ENCODE measurements at places on chromosomes 11 and 22. TPM values are rescaled to one million over a fixed set of nuclear protein-coding genes. Genes with fewer than 3 reads are reported as not detected.

Gene GRM5
- 0.13 TPM for total RNA-seq

Gene YPEL4
- total RNA-seq: not detected

Gene ARVCF
- total RNA-seq: 65.4 TPM

Gene NUP160
- 89.9 TPM for total RNA-seq

Gene TEF
- total RNA-seq: 12.0 TPM

Gene OR8D2
- not detected for total RNA-seq

Gene GLB1L3
- 35.9 TPM for total RNA-seq

Gene ROBO4
- total RNA-seq: 0.13 TPM

Gene TBX10
- 0.21 TPM for total RNA-seq

Gene OR2AG2
- total RNA-seq: 0.09 TPM

Gene CASP1
- total RNA-seq: not detected

Gene SLC5A4
- 0.09 TPM for total RNA-seq

Gene OR52I1
- total RNA-seq: not detected

Gene TIMM10
- total RNA-seq: 68.4 TPM

Gene TRIM5
- total RNA-seq: 32.8 TPM

Gene VSIG10L2
- not detected for total RNA-seq

Gene LRP4
- 27.6 TPM for total RNA-seq

Gene ZNF215
- 14.1 TPM for total RNA-seq

Gene OVOL1
- total RNA-seq: 7.7 TPM

Gene IFITM5
- total RNA-seq: not detected

Gene KCNQ1OT1
- total RNA-seq: 2.4 TPM

Gene OR8D4
- total RNA-seq: not detected

Gene MRE11
- 34.3 TPM for total RNA-seq

Gene C1QTNF6
- total RNA-seq: 5.7 TPM

Gene INS
- 0.62 TPM for total RNA-seq

Gene FGF19
- total RNA-seq: 18.6 TPM

Gene AGBL2
- 3.7 TPM for total RNA-seq

Gene DEUP1
- total RNA-seq: 0.44 TPM

Gene KBTBD3
- 3.8 TPM for total RNA-seq

Gene SERHL2
- 0.37 TPM for total RNA-seq

Gene TRIM51
- total RNA-seq: not detected

Gene CHRM1
- not detected for total RNA-seq

Gene PACSIN3
- 77.1 TPM for total RNA-seq

Gene PANX3
- not detected for total RNA-seq

Gene CLMP
- total RNA-seq: 18.2 TPM

Gene DMC1
- 4.3 TPM for total RNA-seq

Gene MS4A5
- not detected for total RNA-seq

Gene NAGA
- 19.4 TPM for total RNA-seq

Gene SMC1B
- total RNA-seq: 0.11 TPM

Gene GLB1L2
- total RNA-seq: 6.0 TPM

Gene OLFML1
- 0.18 TPM for total RNA-seq

Gene EXPH5
- 9.2 TPM for total RNA-seq

Gene CAVIN3
- 27.3 TPM for total RNA-seq

Gene SCGB1D2
- total RNA-seq: not detected

Gene ZNF408
- total RNA-seq: 16.0 TPM

Gene CDHR5
- total RNA-seq: 0.34 TPM

Gene OR2D2
- 0.26 TPM for total RNA-seq

Gene TSPAN32
- not detected for total RNA-seq

Gene ADAMTS15
- total RNA-seq: 3.7 TPM

Gene CCDC81
- total RNA-seq: 1.0 TPM

Gene MMP3
- total RNA-seq: not detected

Gene FAM181B
- total RNA-seq: 1.1 TPM

Gene ANO9
- total RNA-seq: 16.6 TPM

Gene SAA2
- 4.1 TPM for total RNA-seq

Gene MS4A1
- 0.71 TPM for total RNA-seq

Gene SIK3
- 29.6 TPM for total RNA-seq

Gene POU2AF2
- not detected for total RNA-seq

Gene BCO2
- total RNA-seq: 1.0 TPM

Data from WTC11 (cell line).